BJ (cell line): ENCODE measurements at places on chromosomes 7 and 10.

DNA sequence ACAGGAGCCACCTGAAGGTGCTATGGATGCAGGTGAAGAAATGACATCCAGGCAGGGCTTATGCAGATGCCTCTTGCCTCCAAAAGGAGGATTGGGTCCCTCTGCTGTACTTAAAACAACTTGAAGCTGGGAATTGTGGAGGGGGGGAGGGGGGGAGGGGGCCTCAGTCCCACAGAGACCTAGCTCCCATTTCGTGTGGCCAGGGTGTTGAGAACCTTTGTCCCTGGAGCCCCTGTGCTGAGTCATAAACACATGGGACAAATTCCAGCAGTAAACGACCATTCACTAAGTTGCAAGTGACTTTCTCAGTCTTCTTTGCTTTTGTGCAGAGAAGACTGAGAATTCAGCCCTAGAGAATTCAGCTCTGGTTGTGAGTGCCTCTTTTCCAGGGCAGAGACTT lies 96.5 kb upstream of the PODXL start:
- no peak for DNase-seq

GRCh38 chr10:71025535-71025934 lies 137.2 kb upstream of the PCBD1 start:
- no peak for DNase-seq

DNA sequence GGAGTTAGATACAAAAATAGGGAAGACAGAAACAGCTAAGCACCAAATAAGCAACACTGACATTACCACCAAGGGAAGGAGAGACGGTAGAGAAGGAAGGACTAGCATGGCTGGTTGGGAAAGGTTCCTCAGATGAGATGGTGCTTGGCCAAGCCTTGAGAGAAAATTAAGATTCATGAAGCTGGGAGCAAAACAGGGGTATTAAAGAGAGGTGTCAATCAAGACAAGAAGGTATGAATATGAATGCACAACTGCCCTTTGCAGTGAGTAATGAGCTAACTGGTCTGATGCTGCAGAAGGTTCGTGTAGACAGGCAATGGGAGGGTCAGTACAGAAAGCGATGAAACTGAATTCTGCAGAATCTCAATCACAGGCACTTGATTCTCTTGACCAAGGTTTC lies 67.7 kb downstream of the SLC37A3 start:
- DNase-seq, result no peak

DNA sequence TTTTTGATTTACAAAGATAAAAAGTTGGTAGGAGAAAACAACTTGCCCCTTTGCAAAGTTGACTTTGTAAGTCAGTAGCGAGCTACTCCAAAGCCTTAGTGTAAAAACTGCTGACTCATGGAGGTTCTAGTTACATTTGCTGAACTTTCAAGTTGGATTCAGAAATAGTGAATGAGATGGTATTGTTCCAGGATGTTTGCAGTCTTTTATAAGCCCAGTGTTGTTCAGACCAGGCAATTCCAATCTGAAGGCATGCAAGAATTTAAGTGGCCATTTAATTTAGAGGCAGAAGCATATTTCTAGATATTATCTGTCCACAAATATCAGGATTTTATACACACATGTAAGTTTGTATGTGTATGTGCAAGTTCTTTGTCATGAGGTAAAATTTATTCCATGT lies 21.6 kb downstream of the TES start:
- DNase-seq, result no peak

GRCh38 chr10:71968553-71969474 lies 4.6 kb downstream of the CHST3 start:
- no peak for DNase-seq
